ENCODE measurements at places on chromosomes 7 and 10. TPM values are rescaled to one million over a fixed set of nuclear protein-coding genes. Genes with fewer than 3 reads are reported as not detected.

The ARMC3 gene
- not detected for total RNA-seq

The EGR2 gene
- 1.4 TPM for total RNA-seq

The TMEM229A gene
- total RNA-seq, result not detected

The MOGAT3 gene
- total RNA-seq, result not detected

The CTNNA3 gene
- not detected for total RNA-seq

The SEMA3A gene
- total RNA-seq, result 14.2 TPM

The BLNK gene
- total RNA-seq, result not detected

The IFIT2 gene
- 8.5 TPM for total RNA-seq

The JMJD1C gene
- 40.8 TPM for total RNA-seq

The SPDYE5 gene
- not detected for total RNA-seq

The ADRB1 gene
- not detected for total RNA-seq

The C7orf33 gene
- not detected for total RNA-seq

The PTN gene
- 19.5 TPM for total RNA-seq

The AGAP9 gene
- total RNA-seq, result 2.6 TPM

The AKR1C8 gene
- not detected for total RNA-seq

The ANXA8L1 gene
- 26.7 TPM for total RNA-seq

The SSC4D gene
- 2.5 TPM for total RNA-seq

The PYROXD2 gene
- 1.0 TPM for total RNA-seq

The EGFR gene
- total RNA-seq, result 58.2 TPM

The SUN3 gene
- not detected for total RNA-seq

The UCN3 gene
- total RNA-seq, result not detected

The CTAGE4 gene
- total RNA-seq, result 0.09 TPM

The SLC35G1 gene
- 8.5 TPM for total RNA-seq

The AGR3 gene
- total RNA-seq, result not detected
